ENCODE measurements at places on chromosomes 1 and 21.

DNA sequence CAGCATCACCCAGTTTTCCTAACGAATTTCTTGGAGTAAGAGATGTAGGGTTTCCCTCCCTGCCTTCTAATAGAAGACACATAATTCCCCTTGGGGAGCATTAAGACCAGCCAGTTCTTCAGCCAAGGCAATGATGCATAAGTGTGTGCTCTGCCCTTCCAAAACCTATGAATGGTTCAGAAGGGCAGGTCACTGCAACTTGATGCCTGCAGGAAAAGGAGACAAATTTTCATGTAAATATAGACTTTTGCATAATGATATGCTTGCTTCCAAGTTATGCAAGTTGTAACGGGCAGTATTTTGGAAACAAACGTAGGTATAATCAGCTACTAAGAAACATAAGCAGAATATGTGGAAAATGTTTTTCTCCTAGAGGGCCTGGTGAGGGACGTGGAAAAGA is 31.6 kb downstream of the PTGS2 start:
- DNase-seq, result no peak

DNA sequence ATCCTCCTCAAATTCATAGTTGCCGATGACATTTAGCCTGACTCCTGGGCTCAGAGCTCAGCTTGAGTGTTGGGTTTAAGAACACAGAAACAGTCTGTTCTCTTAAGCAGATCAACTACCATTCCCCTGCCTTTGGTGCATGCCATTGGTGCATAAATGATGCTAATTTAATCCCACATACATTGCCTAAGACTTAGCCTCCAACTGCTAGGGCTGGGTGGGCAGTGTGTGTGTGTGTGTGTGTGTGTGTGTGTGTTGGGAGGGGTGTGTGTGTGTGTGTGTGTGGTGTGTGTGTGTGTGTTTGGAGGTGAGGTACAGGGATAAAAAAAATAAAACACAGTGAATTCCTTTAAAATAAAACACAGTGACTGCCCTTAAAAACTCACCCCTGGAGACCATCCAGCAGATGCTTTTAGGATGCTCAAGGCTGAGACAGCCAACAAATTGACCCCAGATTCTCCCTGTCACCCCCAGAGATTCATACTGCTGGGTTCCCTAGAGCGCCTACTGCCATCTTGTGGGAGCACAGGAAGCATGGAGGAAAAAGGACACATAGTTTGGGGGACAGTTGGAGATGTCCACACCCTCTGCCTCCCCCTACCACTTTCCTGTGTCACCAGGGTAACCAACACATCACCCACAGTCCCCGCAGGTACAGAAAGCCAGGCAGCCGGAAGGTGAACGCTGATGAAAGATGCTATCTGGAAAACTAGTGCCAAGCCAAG is 30.6 kb downstream of the KLHDC7A start:
- no peak for DNase-seq

DNA sequence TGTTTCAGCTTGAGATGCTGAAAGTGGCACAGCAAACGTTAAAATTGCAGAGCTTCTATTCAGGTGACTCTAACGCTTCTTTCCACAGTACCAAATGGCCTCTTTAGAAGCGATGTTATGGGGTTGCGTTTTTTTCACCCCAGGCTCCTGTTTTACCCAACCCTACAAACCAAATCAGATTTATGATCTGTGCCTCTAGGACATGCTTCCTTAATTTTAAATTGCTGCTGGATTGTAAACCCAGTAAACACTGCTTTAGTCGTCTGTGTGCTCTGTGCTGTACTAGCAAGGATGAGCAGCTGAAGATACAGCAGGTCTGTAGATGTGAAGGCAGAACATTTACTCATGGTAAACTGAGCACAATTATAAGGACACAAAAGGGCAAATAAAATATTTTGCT is 13.0 kb downstream of the KCNK2 start:
- no peak for DNase-seq

GRCh38 chr21:37101384-37101783 is 28.3 kb downstream of the TTC3 start:
- DNase-seq, result no peak

DNA sequence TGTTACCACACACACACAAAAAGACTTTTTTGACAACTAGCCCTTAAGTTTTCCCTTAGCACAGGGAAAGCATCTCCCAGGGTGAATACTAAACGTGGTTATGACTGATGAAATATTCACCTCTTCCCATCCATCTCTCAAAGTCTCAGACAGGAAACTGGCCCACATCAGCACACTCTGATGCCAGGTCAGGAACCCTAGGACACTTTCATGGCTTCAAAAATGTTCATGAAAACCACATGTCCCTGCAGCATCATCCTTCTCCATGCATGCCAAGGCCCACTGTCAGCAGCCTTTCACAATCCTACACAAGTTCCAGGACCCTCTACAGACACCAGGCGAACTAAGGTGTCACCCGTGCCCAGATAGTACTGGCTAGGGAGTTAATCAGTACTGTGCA is 68.7 kb downstream of the DNTTIP2 start:
- DNase-seq, result no peak

- peak; percentile 84 for DNase-seq
Measured at GRCh38 chr1:26336477-26337205, 17.3 kb downstream of the CRYBG2 start.

DNA sequence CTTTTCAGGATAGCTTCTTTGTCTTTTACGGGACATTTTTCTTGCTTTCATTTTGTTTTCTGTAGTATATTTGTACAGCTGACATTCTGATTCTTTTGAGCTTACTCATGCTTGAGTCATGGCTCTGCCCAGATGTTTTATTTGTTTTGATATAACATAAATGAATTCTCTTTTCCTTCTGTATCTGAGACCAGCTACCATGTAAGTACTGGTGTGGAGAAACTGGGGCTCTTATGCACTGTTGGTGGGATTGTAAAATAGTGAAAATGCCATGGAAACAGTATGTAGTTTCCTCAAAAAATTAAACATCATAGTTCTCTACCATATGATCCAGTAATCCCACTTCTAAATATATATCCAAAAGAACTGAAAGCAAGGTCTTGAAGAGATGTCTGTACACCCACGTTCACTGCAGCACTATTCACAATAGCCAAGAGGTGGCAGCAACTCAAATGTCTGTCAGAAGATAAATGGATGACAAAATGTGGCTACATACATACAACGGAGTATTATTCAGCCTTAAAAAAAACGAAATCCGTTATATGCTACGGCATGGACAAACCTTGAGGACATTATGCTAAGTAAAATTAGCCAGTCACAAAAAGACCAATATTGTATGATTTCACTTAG is 61.4 kb downstream of the EIF2B3 start:
- no peak for DNase-seq

GRCh38 chr1:115929881-115930280 is 46.4 kb upstream of the SLC22A15 start:
- DNase-seq, result no peak

GRCh38 chr1:183186841-183187240 is 777 bp downstream of the LAMC2 start:
- no peak for DNase-seq

- DNase-seq, result no peak
Measured at GRCh38 chr21:33015096-33015495, 10.6 kb upstream of the OLIG2 start.

GRCh38 chr1:201384406-201384782 is 6.9 kb upstream of the TNNT2 start:
- DNase-seq, result no peak

DNA sequence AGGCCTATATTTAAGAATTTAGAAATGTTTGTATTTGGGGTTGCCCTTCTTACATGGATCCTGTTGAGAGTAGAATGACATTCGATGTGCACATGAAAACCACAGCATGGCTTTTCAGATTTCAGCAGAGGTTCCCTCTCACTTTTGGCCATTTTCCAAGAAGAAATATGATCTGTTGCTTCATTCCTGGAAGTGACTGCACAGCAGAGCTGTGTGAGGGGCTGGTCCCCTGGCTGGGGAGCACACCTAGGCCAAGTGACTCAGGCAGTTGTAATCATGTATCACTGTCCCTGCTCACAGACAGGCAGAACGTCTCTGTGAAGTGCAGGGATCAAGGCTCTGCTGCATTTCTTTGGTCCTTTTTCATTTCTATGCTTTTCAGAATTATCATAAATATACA is 32.3 kb downstream of the AGT start:
- no peak for DNase-seq

GRCh38 chr1:214224611-214225354 is 56.2 kb upstream of the SMYD2 start:
- no peak for DNase-seq

DNA sequence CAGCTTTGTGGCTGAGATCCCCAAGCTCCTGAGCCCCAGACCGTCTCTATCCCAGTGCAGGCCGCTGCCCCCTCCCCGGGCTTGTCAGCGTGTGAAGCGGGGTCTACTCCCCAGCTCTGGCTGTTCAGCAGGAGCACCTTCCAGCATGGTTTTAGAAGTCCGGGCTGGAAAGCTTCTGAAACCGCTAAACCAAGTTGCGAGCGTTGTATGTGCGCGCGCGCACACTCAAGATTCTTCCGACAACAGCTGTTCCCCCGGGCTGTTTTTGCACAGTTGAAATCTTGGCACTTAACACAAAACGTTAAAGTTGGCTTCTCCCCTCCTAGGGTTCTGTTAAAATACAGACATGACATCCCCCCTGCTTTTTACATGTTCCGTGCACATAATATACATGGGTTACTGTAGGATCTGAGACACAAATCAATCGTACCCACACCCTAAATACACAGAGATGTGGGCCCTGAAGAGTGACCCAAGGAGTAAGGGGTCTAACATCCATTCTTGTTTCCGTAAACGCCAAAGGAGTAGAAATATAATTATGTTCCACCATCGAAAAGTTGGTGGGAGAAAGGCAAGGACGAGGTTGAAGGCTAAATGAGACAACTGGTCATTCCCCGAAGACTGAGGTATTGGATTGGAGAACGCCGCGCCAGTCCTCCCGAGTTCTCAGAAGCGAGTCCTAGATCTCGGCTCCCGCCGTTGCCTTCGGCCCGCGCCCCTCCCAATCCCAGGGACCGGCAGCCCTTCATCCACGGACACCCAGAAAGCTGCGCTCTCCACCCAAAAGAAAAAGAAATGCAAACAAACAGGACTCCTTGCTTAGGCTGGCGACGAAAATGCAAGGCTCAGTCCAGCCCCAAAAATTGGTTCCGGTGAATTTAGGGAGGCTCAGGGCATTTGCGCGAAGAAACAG is 1.3 kb downstream of the TBX15 start:
- no peak for DNase-seq

DNA sequence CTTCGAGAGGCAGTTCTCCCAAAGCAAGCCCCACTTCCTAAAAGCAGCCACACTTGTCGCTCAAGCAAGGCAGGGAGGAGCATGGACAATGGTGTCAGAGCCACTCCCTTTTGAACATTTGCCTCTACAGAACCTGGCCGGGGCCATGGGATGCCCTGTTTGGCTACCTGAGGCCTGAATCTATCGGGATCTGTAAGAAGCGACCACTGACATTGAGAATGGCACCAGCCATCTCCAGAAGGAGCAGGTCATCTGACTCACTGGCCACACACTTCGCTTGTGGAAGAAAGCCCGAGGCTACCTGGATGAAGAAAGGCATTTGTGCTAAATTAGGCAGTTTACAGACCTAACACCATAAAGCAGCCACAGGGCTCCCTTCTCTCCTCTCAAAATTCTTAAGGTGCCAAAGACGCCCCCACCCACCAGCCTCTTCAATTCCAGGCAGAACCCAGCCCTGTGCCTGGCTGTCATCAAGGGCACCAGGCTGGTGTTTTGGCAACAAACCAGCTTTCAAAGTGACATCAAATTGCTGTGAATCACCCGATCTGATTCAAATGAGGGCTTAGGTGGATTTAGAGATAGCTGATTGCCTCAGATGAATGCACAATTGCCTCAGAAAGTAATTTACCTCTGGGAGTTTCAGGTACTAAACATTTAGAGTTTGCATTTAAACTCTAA is 104.8 kb downstream of the ETS2 start:
- no peak for DNase-seq

- DNase-seq, result no peak
Measured at GRCh38 chr1:71693581-71693980, 588.8 kb downstream of the NEGR1 start.

DNA sequence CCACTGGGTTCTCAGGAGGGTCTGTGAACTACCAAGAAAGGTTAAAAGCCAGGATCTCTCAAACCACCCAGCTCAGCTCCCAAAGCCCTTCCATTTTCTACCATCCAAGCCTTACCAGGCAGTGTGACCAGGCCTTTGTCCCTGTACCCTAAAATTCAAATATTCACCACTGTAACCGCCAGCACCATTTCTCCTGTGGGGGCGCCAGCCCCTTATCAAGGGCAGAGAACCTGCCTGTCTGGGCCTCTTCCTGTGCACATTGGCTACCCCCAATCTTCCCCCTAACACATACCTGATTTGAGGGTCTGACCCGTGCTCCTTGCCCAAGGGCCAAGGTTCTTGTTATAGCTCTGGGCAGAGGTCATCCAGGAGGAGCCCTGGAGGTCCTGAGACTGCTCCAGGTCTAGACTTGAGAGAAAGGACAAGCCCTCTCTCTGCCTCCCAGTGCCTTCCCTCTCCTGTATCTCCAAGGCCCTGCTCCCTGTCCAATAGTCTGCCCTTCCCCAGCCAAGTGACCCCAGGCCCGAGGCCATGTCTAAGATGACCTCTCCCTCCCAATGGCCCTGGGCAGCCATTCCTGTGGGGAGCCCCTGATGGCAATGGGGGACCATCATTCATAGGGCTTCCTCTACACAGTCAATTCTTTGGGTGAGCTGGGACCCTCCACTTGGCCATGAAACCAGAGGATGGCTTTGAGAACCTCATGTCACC is 78.5 kb downstream of the FHAD1 start:
- no peak for DNase-seq

- no peak for DNase-seq
Measured at GRCh38 chr1:117001254-117001927, at the start of gene CD101. TSS of gene CD101 (plus strand) at chr1:117001760. CDS start at chr1:117001818, 58 bp downstream.

- no peak for DNase-seq
Measured at GRCh38 chr1:177185209-177185608, 14.5 kb downstream of the BRINP2 start.

DNA sequence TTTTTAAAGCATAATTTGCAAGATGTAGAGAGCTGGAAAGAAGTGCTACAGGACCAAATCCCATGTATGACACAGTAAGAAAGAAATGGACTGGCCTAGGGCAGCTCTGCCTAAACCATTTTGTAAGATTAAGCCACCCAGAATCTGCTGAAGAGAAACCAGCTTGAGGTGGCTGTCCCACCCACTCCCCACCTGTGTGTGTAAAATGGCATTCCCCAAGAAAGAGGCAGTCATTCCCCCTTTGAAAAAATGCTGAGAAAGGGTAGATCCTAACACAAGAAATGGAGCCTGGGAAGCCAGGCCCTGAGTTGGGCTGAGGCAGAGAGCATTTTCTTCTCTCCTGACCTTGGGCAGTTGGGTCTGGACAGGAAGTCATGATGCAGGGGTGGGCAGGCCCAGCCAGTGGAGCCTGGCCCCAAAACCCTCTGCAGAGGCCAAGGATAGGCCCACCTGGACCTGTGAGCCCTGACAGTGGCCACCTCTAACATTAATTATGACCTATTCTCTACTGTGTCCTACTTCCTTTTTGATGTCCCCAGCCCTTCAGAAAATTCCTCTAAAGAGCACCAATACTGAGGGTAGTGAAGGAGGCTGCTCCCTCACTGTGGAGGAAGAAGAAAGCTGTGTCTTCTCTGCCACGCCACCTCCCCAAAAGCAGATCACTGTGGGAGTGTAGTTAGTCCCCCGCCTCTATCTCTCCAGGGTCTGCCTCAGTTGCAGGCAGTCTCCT is 94.0 kb downstream of the EDEM3 start:
- DNase-seq, result no peak
